Stimulated activated CD4-positive, alpha-beta T cell treated with anti-CD3 and anti-CD28 coated beads, Interleukin-15, amount 100 ng/mL, for 1 hour (primary cell): ENCODE measurements at places on chromosomes 4 and X.

DNA sequence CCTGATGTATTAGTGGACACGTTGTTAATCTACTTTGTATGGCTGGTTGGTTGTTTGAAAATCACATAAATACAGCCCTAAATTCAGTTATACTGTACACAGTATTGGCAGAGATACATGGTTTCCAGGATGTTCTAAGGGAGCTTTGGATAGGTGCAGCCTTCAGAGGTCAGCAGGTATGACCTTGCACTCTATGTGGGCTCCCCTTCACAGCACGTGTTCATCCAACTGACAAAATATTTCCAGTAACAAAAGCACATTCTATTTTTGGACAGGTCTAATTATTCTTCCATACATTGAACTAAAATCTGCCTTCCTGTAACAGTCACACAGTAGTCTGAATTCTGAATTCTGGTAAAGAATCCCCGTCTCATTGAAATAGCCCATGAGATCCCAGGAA is 92.8 kb upstream of the RAPGEF2 start:
- no peak for DNase-seq

DNA sequence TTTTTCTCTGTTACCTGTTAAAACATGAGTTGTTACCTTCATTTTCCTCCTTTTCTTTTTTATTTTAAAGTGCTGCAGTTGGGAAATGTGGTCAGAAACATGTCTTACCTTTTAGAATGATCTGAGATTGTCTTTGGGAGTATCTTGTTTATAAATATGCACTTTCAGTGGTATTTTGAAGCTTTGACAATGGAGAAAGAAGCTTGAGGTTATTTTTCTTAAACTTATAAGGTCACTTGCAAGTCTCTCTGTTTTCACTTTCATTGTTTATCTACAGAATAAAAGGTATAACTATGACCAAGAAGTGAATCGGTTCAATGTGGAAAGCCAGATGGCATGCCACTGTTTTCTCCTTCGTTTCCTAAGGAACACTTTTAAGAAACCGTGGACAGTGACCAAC is 167.5 kb upstream of the SLC7A11 start:
- DNase-seq: no peak

DNA sequence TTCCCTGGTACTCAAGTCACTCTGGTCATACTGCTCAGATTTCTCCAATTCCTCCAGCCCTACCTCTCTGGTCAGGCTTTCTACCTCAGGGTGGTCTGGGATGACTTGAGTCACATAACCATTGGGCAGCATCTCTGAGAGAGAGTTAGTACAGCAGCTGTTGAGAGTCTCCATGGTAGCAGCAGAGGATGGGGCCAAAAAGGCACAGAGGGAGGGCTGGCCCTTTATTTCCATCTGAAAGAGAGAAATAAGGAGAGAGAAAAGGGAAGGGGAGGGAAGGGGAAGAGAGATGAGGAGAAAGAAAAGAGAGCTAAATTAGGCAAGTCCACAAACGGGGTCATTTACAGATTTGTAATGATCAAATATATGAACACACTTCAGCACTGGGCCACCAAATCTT is 149.1 kb upstream of the ARHGEF9 start:
- no peak for DNase-seq

- no peak for DNase-seq
Observed at GRCh38 chrX:111123125-111123524, 27.1 kb downstream of the PAK3 start.

DNA sequence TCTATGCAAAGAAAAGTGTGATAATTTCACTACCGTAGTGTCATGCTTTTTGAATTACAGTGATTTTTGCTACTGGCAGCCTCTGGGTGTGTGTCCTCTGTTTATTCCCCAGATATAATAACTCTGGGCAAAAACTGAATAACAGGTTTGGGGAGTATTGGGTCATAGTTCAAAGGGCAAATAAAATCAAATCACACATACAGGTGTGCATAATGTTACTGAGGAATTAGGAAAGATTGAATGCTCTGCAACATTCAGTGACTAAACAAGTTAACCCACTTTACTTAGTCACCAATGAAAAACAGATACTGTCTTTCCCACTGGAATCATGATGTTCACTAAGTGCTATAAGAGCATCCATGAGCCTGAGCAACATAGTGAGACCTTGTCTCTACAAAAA is 224.3 kb downstream of the OPHN1 start:
- DNase-seq: no peak

- no peak for DNase-seq
Observed at GRCh38 chr4:48756689-48757220, 23.3 kb downstream of the FRYL start.

DNA sequence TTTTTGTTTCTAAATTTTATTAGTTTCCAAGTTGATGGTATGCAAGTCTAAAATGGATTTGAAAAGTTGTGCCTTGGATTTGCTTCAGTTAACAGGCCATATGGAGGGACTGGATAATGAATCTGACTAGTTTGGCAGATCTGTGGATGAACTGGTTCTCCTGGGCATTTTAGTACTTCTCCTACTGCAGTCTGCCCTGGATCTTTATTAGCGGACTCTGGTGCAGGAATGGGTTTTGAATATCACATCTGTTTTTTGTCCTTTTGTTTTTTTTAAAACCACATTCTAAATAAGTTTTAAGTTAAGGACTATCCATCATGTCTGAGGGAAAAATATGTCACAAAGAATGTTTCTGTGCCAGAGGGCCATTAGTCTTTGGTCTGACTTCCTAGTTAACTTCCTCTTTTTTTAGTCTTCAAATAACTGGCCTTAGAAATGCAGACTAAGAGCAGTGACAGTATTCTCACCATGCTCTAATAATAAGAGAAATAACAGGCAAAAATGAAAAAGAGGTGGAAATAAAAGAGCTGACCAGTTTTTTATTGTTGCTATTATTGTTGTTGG is 13.9 kb upstream of the DCK start:
- no peak for DNase-seq

- no peak for DNase-seq
Observed at GRCh38 chr4:25104591-25104990, 55.7 kb downstream of the SEPSECS start.

DNA sequence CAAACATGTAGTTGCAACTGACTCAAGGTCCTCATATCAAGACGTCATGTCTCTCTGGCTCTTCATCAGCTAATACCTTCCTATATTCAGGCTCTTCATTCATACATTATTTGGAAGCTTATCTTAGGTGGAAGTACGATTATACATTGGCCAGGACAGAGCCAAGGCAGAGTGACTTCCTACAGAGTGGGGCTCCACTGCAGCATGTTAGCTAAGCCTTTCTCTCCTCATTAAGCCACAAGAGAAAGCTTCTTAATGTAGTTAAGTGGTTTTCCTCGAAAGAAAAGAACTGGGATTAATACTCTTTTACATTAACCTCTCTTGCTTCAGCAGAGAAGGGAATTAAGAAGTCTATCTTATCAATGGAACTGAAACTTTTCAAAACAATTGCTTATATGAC is 15.0 kb downstream of the C4orf33 start:
- DNase-seq: no peak

- no peak for DNase-seq
Observed at GRCh38 chr4:36183232-36183631, 61.1 kb downstream of the ARAP2 start.
